ENCODE measurements at places on chromosomes 12 and 14. TPM values are rescaled to one million over a fixed set of nuclear protein-coding genes. Genes with fewer than 3 reads are reported as not detected.

The LBHD2 gene
- not detected for total RNA-seq

DNA sequence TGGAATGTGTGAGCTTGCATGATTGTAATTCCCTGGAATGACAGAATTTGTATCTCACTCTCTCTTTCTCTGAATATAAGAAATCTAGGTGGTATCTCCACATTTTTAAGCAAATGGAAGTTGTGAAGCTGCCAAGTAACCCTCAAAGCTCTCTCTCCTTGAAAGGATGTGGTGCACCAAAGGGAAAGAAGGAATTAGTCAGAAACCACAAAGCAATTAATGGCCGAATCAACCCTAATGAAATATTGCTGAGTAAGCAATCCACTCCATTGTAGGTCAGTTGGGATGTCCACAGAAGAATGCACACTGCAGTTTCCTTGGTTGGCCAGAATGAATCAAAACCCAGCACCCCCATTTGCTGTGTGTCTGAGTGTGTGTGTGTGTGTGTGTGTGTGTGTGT, 153.5 kb downstream of the KCNA5 start:
- no peak for DNase-seq

DNA sequence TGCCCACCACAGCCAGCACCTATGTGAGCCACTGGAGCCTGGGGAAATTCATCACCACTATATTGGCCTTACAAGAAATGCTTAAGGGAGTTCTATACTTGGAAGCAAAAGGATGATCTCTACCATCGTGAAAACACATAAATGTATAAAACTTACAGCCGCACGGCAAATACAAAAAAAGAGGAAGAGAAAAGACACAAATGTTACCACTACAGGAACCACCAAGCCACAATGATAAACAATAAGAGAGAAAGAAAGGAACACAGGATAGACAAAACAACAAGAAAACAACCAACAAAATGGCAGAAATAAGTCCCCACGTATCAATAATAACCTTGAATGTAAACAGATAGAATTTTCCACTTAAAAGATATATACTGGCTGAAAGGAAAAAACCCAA, 267.5 kb downstream of the TMEM121 start:
- no peak for DNase-seq

- DNase-seq, result no peak
Observed at GRCh38 chr12:104057771-104058197, 6.5 kb upstream of the HCFC2 start.

DNA sequence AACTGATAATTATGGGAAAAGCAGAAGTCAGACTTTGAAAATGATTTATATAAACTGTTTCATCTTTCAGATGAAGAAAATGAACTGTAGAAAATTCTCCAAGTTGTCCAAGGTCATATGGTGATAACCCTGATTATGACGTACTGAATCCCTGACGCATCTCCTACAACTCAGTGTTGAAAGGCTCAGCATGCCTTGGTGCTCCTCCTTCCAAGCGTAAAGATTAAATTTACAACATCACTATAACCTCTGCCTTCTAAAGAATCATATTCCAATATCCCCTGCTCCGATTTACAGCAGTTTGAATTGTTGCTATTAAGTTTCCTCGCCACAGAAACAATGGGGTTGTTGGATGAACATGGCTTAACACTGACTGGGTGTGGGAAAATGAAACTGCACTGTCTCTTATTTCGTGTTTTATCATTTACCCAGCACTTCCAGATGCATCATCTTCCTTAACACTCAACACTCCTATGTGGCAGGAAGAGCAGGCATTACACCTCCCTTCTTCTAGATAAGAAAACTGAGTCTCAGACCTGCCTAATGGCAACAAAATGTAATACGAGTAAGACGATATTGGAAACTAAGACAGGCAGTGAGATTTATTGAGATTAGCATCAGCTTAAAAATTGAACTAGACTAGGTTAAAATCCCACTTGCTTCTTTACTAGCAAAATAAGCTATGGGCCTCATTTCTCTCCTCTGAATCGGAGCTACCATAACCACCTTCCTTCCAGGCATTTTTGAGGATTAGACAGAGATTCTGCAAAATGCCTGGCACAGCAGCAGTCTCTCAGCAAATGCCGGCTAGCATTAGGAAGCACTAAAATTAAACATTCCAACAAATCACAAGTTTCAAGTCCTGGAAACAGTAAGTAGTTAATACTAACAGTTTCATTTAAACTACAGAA, 74.2 kb downstream of the PPM1H start:
- no peak for DNase-seq

- DNase-seq, result no peak
Observed at GRCh38 chr12:103852498-103852997, 11.5 kb upstream of the NT5DC3 start.

DNA sequence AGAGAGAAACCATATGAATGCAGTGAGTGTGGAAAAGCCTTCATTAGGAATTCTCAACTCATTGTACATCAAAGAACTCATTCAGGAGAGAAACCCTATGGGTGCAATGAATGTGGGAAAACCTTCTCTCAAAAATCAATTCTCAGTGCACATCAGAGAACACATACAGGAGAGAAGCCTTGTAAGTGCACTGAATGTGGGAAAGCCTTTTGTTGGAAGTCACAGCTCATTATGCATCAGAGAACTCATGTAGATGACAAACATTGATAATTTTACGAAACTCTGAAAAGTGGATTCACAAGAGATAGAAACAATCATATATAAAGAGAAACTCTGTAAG, 22.9 kb downstream of the ZNF268 start:
- no peak for DNase-seq

The CFAP54 gene
- 0.72 TPM for total RNA-seq

- peak; percentile 21 for DNase-seq
Observed at GRCh38 chr12:64824500-64825142, at the start of gene TBC1D30. Gene TBC1D30 (plus strand): TSS chr12:64824647. CDS start chr12:64824880, 233 bp downstream.

GRCh38 chr12:108667349-108667748, 33.7 kb upstream of the SELPLG start:
- no peak for DNase-seq

The NEK9 gene
- 32.6 TPM for total RNA-seq

The FGF6 gene
- total RNA-seq, result not detected

The SLC41A2 gene
- total RNA-seq, result 8.1 TPM

- no peak for DNase-seq
Observed at GRCh38 chr12:52615912-52616311, 2.4 kb downstream of the KRT73 start.

GRCh38 chr12:75205558-75205957, 4.1 kb downstream of the KCNC2 start:
- DNase-seq, result no peak

DNA sequence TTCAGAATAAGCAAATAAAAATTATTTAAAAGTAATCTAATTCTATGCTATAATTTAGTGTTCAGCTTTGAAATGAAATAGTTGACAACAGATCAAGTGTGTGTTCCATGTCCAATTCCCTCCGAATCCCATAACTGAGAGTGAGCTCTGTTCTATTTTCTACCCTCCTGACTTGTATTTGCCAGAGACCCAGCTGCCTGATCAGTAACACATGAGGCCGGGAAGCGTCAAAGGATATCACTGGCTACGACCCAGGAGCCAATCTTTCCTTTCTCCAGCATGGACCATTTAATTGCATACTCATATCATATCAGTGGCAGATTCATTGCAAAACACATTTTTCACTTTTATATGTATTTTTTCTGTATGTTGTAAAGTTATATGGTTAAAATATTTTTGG, 108.8 kb upstream of the TSPAN8 start:
- DNase-seq, result no peak

- DNase-seq, result no peak
Observed at GRCh38 chr12:43105426-43105981, 446.5 kb downstream of the ADAMTS20 start.

DNA sequence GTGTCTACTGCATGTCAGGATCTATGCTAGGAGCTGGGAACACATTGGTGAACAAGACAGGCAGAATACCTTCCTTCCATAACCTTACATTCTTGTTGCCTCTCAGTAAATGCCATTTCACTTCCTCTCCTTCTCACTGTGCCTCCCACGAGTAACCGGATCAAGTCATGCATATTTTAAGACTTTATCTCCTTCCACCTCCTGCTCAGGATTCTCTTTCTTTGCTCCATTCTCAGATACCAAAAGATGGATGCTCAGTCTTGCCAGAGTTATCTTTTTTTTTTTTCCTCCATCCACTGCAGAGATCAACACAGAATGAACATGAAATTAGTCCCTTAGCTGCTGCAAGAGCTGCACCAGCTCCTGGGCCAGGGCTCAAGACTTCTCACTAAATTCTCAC, 20.0 kb upstream of the APPL2 start:
- DNase-seq, result no peak

The SPPL3 gene
- 12.5 TPM for total RNA-seq

The IL26 gene
- total RNA-seq, result not detected

GRCh38 chr12:29492891-29493290, 4.6 kb downstream of the OVCH1 start:
- DNase-seq, result no peak

The C12orf60 gene
- 2.4 TPM for total RNA-seq

- no peak for DNase-seq
Observed at GRCh38 chr12:52914576-52915121, 9.8 kb upstream of the KRT8 start.

The KRT75 gene
- not detected for total RNA-seq

DNA sequence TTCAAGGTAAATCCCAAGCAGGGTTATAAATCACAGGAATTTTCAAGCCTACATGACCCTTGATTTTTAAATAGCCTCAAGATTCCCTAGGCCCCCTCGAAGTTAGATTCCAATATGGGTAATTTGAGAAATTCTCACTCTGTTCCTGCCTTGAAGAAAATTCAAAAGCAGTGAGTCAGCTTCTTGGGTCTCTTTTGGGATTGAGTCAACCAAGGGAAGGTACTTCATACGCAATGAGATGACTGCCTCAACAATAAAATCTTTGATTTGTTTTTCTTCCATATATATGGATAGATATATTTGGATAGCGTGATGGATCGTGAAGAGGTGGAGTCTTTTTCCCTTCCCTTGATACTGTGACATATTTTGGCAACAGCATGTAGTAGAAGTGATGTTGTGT, 180.4 kb upstream of the ATP2B1 start:
- no peak for DNase-seq

GRCh38 chr14:94009767-94010166, 12.7 kb downstream of the CCDC197 start:
- DNase-seq, result no peak

DNA sequence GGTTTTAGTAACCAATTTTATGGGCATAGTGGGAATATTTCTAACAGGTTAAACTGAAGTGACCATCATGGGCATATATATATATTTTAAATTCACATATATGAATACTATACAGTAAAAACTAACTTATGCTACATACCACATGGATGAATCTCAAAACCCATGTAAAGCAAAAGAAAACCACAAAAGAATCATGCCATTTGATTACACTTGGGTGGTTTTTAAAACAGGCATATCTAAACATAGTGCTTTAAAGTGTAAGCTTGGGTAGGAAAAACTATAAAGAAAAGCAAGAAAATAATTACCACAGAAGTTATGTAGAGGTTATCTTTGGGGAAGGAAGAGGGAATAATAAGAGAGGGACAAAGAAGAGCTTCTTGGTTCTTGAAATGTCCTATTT, 326.1 kb downstream of the NAV3 start:
- DNase-seq, result no peak

The MAP3K9 gene
- 0.84 TPM for total RNA-seq

DNA sequence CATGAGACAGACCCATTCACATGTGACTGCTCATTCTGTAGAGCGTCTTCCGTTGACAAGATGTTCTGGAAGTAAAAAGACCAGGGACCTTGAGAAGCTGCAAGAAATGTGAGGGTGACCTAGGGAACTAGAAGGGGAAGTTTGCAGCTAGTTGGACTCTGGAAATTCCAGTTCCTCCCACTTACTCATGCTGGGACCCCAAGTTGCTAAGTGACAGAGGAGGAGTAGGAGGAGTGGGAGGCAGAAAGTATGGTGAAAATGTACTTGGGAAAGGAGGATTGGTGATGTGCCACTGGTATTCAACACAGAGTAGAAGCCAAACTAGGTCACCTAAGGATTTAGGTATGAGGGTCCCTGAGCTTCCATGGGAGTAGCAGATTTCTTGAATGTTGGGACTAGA, 132.4 kb downstream of the KCNA5 start:
- no peak for DNase-seq

The ZCCHC8 gene
- total RNA-seq, result 47.4 TPM

- no peak for DNase-seq
Observed at GRCh38 chr12:67764946-67765619, 116.5 kb downstream of the DYRK2 start.

The INSM2 gene
- not detected for total RNA-seq

Data from NCI-H460 (cell line).